Renal cortical epithelial cell (primary cell): ENCODE measurements at places on chromosomes 3 and 15. TPM values are rescaled to one million over a fixed set of nuclear protein-coding genes. Genes with fewer than 3 reads are reported as not detected.

RPL15 gene
- 1,175 and 2,297 TPM in 2 replicates for total RNA-seq

FGD5 gene
- 0.30 and 3.3 TPM in 2 replicates for total RNA-seq

DNA sequence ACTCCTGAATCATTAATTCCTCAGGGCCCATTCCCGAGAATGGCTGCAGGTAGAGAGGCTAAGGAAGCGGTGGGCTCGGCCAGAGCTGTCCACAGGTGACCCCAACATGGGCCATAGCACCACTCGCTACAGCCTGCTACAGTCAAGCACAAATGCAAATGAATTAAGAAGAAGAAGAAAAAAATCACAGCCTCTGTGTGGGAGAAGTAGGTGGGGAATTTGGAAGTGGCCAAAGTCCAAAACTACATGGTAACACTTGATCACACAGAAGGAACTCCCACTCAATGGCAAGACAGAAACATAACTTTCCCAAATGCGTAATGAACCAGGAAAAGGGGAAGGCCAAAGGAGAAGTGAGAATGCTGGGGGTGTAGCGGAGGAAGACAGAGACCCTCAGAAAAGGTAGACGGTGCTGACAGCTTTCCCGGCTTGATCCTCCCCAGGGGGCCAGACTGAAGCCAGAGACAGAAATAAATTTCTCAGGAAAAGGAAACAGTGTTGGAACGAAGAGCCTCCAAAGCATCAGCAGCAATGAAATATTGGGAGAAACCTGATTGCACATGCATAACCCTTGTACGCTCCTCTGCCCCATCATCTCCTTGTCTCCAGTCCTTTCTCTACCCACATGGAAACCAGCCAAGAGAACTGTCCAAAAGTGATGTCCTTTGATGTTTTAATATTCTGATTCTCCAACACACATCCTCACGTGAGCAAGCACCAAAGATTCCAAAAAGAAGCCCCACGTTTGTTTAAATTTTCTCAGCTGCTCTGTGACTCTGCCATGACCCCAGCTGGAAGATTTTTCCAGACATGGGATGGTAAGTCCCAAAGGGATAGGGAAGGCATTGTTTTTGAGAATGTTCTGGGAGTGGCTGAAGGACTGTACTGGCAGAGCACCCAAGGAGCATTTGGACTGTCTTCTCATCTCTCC is 107.6 kb downstream of the OXNAD1 start:
- DNase-seq: peak; percentile 33

DNA sequence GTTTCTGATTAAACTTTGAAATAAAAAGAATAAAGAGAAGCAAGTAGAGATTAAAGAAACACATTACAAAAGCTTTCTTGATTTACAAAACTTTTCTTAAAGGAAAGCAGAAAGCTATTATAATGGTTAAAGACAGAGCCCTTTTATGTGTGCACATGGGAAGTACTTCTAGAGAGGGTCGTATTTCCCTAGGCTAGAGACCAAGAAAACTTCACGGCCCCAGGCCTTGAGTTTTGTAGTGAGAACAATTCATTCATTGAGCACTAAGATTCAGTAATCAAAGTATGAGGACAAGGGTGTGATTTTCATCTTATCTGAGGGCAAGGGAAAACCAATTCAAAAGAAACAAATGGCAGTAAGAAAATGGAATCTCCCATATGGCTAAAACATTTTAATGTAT is 854.1 kb downstream of the ROBO1 start:
- DNase-seq: no peak

- no peak for DNase-seq
Measured at GRCh38 chr3:62436785-62437184, 63.4 kb upstream of the FEZF2 start.

DNA sequence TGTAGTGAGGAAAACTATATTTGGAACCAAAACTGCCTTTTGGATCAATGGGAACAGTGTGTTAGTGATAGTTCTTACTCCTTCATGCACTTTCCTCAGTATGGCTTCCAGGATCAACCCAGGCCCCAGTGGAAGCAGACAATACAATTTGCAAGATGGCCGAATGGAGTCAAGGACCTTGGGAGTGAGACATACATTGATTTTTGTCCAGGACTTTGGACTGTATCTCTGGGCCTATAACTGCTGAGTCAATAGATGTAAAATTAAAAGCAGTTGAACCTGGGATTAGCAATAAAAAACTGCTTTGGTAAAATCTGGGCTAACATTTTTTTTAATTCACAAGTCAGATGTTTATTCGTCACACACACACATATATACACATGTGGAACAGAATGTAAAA is 1.8 kb downstream of the ARRDC4 start:
- DNase-seq: no peak

- DNase-seq: peak; percentile 73
Measured at GRCh38 chr3:65676580-65676979, 362.1 kb downstream of the MAGI1 start.

DNA sequence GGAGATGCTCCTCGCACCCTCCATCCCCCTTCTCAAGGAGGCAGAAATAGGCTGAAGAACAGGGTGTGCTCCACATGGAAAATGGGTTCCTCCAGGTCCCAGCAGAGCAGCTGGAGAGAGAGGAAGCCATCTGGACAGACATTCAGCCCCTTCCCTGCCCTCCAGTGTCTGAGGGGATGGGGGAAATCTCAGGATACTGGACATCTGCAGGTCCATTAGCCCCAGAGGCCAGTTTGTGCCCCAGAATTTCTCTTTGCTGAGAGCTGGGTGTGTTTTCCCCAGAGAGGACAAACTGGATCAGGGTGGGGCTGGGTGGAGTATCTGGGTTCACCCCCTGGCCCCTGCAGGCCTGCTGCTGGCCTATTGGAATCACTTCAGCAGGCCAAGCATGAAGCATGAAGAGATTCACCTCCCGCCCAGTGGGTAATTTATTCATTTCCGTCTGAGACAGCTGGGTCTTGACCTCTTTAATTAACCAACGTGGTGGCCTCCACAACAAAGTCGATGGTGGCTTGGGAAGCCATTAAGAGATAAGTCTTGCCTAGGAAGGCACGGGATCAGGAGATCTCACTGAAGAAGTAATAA is 4.6 kb downstream of the FAM3D start:
- DNase-seq: no peak

DNA sequence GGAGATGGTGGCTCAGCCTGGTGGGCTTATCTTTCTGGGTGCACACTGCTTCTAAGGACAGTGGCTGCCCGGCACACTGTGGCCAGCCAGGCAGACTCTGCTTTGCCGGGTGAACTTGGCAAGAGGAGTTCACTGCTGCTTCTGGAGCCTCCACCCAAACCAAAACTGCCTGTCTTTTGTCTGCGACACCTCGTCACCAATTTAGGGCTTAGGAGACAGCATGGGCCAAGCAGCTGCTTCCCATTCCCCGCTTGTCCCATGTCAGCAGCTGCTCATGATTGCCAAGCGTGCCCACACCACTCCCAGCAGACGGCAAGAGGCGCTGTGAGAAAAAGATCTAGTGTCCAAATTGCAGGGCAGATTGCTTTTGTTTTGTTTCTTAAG is 57.3 kb downstream of the LSM3 start:
- no peak for DNase-seq

GRCh38 chr3:44342176-44342790 is 3.7 kb downstream of the TCAIM start:
- DNase-seq: peak; percentile 71

GRCh38 chr15:100642213-100642949 is 40.0 kb downstream of the ASB7 start:
- DNase-seq: no peak

- no peak for DNase-seq
Measured at GRCh38 chr3:133964547-133964946, 65.2 kb downstream of the SLCO2A1 start.
